Activated CD4-positive, alpha-beta T cell treated with anti-CD3 and anti-CD28 coated beads, Interleukin-2, amount 10 ng/mL, durations not matched to agents 7 days and 5 days (primary cell): ENCODE measurements at places on chromosomes 2 and 18. TPM values are rescaled to one million over a fixed set of nuclear protein-coding genes. Genes with fewer than 3 reads are reported as not detected.

The PAIP2B gene
- total RNA-seq: 1.9 TPM

The ANKRD30BL gene
- total RNA-seq: not detected

The TMEM87B gene
- 22.7 TPM for total RNA-seq

The LCT gene
- total RNA-seq: 0.12 TPM

The NR4A2 gene
- total RNA-seq: 1.7 TPM

The PJVK gene
- total RNA-seq: 2.2 TPM

The IRS1 gene
- 6.6 TPM for total RNA-seq

The PSMA8 gene
- 1.2 TPM for total RNA-seq

The UGT1A1 gene
- not detected for total RNA-seq

The CRYGB gene
- total RNA-seq: not detected

The OTOS gene
- total RNA-seq: not detected

The SLC9A2 gene
- not detected for total RNA-seq

The KRTCAP3 gene
- total RNA-seq: 8.3 TPM

The ANKRD62 gene
- total RNA-seq: not detected

The SNTG2 gene
- total RNA-seq: not detected

The IL36A gene
- total RNA-seq: not detected

The OSR1 gene
- not detected for total RNA-seq

The GALR1 gene
- total RNA-seq: not detected

The TDRD15 gene
- not detected for total RNA-seq

The CCDC121 gene
- 1.2 TPM for total RNA-seq

The NT5C1B gene
- not detected for total RNA-seq

The SNED1 gene
- total RNA-seq: 8.6 TPM

The ERBB4 gene
- not detected for total RNA-seq

The MAPRE3 gene
- 1.3 TPM for total RNA-seq

The ESCO1 gene
- total RNA-seq: 19.3 TPM

The ADD2 gene
- 16.8 TPM for total RNA-seq

The SLC30A3 gene
- 0.45 TPM for total RNA-seq

The PDE11A gene
- not detected for total RNA-seq

The CAVIN2 gene
- total RNA-seq: not detected

The LONRF2 gene
- 0.02 TPM for total RNA-seq

The LAMA3 gene
- total RNA-seq: 0.20 TPM

The ANKRD36 gene
- 59.5 TPM for total RNA-seq

The CTAGE1 gene
- total RNA-seq: not detected

The MYCN gene
- not detected for total RNA-seq

The ITM2C gene
- total RNA-seq: 30.4 TPM

The CBLN2 gene
- total RNA-seq: not detected
